ENCODE measurements at places on chromosomes 11 and 22.

DNA sequence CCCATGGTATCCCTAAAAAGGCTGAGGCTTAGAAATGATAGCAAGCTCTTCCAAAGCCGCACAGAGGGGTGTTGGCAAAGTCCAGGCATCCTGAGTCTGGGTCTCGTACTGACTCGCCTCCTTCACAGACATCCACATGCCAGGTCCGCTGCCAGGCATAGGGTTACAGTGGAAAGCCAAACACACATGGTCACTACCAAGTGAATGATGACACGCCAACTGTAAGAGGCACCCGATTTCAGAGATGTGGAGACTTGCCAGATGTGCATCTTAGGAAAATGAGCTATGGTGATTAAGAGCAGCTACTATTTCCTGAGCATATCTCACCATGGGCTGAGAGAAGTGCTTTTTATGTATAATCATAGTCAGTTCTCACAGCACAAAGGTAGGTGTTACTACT, 314.9 kb downstream of the MIAT start:
- DNase-seq = no peak

- no peak for DNase-seq
Observed at GRCh38 chr11:7982582-7983119, 4.5 kb upstream of the EIF3F start.

DNA sequence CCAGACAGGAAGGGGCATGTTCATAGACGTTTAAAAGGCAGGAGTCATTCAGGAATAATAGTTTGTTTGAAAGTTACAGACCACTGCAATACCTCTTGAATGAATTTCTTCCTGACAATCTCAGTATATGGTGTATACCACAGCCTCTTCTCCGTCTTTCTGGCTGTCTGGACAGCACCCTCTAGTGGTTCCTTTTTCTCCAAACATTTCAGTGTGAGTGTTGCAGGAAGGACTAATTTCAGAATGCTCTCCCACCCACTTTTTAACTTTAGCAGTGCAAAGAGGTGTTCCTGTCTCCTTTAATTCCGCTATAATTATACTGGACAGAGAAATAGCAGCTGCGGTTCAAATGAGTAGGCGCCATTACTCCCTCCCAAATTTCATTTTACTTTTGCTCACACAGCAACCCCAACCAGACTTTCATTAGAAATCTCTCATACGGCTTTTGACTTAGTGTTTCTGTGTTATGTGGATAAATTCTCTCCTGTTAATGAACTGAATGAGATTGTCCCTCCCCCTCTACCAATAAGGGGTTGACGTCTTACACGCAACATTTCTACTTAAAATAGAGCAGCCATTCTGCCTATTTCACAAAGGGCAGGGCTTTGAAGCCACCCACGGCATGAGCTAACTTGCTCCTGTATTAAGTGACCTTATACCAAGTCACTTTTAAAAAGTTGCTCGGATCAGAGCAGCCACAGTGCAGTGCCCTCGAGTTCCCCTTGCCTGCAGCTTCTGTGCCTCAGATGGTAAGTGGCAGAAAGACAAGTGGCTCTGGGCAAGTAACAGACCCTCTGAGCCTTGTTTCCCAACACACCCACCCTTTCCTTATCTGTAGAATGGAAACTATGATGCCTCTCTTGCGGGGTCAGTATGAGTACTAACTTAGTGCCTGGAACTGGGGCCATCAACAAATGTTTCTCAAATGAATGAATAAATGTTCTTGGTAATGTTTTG, 368.6 kb downstream of the OPCML start:
- no peak for DNase-seq

DNA sequence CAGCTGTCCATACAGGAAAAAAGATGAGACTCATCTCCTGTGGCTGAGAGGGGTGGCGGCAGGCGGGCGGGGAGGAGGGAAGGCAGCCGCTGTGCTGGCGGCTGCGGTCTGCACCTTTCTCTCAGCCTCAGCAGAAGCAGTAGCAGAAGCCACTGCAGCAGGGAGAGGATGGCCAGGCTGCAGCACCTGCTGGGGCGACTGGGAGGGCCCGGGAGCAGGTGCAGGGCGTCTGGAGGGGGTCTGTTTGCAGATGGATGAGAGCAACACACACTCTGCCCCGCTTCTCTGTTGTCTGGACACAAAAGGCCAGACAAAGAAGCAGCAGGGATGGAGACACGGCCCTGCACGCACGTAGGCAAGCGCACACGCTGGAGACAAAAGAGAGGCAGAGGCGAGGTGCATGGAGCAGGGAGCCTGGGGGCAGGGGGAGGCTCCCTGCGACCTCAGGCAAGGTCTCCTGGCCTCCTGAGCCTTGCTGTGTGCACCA, 9.3 kb upstream of the MIAT start:
- peak; percentile 24 for DNase-seq

DNA sequence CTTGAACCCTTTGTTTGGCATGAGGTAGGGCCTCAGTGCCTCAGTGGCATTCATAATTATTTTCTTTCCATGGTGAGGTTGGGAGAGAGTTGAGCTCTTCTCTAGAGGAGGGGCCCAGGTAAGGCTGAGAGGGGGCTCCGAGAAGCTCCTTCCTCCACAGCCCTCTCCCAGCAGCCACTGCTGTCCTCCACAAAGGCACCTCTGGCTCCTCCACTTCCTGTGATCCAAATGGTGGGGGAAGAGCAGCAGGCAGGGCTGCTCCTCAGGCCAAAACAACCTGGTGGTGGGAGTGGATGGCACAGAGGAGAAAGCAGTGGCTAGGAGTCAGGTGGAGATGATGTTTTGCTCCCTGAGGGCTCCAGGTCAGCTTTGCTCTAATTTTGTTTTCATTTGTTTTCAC, 13.3 kb downstream of the ROBO4 start:
- no peak for DNase-seq

GRCh38 chr22:43036282-43036829, 21.4 kb upstream of the PACSIN2 start:
- no peak for DNase-seq

GRCh38 chr11:68854273-68854958, 12.7 kb upstream of the CPT1A start:
- DNase-seq = no peak

GRCh38 chr11:44708523-44709280, 18.1 kb upstream of the TSPAN18 start:
- DNase-seq = no peak

DNA sequence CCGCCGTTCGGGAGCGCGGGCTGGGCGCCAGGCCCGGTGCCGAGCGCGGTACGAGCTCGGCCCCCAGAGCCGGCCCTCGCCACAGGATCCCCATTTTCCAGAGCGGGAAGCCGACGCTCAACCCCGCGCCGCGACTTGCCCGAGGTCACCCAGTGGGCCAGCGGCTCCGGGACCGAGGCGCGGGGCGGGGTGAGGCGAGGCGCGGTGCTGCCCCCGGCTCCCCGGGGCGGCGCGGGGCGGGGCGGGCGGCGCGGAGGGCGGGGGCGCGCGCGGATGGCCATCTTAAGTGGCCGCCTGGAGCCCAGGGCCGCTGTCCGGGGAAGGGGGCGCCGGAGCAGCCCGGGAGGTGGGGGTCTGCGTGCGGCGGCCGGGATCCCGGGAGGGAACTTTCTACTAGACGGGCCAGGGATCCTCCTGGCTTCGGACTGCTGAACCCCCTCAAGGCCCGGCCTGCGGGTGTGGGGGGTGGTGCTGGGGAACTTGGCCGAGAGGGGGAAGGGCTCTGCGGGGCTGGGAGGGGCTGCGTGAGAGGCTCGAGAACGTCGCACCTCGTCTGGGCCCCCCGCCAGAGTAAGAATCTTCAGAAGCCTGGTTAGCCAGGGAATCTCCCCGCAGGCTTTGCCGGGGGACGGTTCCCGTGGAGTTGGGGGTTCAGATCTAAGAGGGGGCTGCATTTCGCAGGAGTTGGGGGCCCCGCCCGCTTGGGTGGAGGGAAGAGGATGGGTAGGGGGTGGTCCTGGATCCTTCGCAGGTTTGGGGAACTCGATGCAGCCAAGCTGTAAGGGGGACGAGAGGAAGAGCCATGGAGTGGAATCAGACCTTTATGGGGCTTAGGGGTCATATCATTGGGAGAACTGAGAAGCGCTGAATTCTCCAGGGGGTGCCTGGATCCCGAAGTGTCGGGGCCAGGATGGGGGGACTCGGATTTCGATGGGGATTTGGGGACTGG, 678 bp upstream of the INPPL1 start:
- DNase-seq = peak; percentile 66

GRCh38 chr11:13701506-13701905, 33.0 kb downstream of the FAR1 start:
- DNase-seq = no peak

- no peak for DNase-seq
Observed at GRCh38 chr11:34185926-34186841, 80.8 kb downstream of the NAT10 start.

DNA sequence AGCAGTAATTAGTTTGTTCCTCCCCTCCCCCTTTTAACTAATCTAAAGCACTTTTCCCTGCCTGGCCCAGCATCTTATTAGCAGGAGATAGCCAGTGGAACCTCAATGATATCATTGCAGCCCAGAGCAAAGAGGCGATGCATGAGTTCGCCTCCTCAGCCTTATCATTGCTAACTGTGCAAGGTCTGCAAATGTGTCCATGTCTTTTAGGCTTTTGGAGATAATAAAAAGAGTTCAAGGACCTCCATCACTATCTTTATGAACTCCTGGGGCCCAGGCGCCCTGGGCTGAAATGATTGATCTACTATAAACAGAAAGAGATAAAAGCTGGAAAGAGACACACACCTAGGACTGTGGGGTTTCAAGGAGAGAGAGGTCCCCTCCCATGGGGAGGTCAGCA, 124.2 kb upstream of the TBCEL start:
- DNase-seq = no peak

DNA sequence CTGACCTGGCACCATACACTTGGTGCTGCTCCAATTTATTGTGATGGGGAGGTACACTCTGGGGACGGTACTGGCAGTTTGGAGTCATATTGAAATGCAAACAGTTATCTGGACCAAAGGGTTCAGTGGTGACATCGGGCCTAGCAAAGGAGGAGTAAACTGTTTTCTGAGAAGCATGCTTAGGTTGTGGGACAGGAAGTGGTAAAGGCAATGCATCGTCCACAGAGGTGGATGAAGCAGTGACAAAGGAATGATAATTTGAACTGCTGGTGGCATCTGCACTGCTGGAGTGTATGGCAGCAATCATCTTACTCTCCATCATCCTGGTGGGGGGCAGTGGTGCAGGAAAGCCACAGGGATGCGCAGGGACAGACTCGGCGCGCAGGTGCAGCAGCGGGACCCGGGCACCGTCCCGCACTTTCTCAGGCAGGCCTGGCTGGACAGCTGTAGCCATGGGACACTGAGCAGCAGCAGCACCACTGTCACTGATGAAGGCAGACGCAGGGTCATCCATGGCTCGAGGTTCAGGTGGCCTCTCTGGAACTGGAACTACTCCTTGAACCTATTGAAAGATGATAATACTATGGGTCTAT, 28.0 kb upstream of the TP53AIP1 start:
- no peak for DNase-seq

DNA sequence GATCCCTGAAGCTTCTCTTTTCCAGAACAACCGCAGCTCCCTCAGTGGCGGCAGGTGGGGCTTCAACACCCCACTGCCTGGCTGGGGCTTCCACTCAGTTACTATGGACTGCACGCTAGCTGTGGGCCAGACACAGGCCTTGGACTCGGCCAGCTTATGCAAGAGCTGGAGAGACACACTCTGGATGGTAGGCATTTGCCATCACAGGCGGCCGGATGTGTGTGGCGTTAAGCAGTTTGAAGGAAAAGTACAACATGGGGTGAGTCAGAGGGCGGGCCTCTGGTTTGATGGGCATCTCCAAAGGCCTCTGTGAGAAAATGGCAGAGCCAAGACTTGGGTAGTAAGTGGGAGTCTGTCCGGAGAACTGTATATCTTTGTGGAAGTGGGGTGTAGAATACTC, 17.6 kb downstream of the KCNJ4 start:
- no peak for DNase-seq

GRCh38 chr22:31917227-31917921, 27.0 kb upstream of the YWHAH start:
- no peak for DNase-seq

DNA sequence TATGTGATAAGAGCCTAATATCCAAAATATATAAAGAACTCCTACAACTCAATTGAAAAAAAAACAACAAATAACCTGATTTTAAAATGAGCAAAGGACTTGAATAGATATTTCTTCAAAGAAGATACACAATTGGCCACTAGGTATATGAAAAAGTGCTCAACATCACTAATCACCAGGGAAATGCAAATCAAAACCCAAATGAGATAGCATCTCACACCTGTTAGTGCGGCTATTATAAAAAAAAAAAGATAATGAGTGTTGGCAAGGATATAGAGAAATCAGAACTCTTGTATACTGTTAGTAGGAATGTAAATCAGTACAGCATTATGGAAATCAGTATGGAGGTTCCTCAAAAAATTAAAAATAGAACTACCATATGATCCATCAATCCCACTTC, 5.9 kb upstream of the SIK2 start:
- no peak for DNase-seq

DNA sequence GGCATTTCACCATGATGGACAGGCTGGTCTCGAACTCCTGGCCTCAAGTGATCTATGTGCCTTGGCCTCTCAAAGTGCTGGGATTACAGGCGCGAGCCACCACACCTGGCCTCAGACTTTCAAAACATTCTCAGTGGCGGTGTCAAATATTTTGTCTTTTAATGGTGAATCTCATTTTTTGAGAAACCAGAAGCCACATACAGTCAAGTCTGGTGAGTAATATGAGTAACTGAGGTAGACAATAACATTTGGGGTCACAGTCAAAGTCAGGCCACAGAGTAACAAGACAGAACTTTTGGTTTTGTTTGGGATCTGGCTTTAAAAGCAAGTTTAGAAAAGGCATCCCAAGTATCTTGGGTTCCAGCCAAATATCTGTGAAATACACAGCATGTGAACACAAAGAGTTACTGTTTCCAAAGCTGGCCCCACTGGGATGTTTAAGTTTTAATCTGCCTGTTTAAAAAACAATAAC, 5.6 kb upstream of the TMA7B start:
- DNase-seq = no peak
